CD4-positive, alpha-beta memory T cell (primary cell): ENCODE measurements at places on chromosomes 4 and X. TPM values are rescaled to one million over a fixed set of nuclear protein-coding genes. Genes with fewer than 3 reads are reported as not detected.

The POLN gene
- total RNA-seq: 4.4 TPM

GRCh38 chrX:47143894-47144625, 442 bp downstream of the NDUFB11 start:
- DNase-seq: no peak

The SPANXD gene
- not detected for total RNA-seq

- DNase-seq: no peak
Observed at GRCh38 chr4:156545003-156545785, 426.4 kb downstream of the PDGFC start.

- DNase-seq: peak; percentile 41
Observed at GRCh38 chr4:186587416-186588018, 32.1 kb upstream of the MTNR1A start.

DNA sequence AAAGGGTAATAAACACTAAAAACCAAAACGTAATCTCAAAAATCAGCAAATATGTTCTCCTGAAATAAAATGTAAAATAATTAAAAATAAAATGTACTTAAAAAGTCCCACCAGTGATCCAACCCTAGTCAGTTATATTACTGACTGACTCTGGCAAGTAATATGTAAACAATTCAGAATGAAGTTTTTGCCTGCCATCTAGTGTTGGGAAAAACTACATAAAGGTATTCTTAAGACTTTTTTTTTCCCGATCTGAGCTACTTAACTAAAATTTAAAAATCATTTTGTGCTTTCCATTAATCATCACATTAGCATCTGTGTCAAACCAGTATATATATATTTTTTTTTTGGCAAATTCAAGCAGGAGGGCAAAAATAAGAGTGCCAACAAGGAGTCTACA, 24.0 kb downstream of the RCHY1 start:
- no peak for DNase-seq

DNA sequence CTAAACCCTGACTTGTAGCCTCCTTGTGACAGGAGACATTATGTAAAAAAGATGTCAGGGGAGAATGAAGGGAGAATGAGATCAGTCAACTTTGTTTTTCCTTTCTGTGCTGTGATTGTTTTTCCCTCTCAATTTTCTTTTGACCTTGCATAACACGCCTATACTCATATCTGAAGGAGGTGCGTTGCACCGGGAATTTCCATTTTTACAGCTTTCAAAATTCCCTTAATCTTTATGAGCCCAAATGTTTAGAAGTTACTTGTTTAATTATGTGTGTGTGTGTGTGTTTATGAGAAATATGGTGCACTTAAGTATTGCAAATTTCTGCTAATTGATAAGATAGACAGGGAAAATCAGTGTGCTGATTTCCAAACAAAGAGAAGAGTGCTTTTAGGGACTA, 21.6 kb downstream of the SYNPO2 start:
- DNase-seq: no peak

The PLS3 gene
- 0.15 TPM for total RNA-seq

DNA sequence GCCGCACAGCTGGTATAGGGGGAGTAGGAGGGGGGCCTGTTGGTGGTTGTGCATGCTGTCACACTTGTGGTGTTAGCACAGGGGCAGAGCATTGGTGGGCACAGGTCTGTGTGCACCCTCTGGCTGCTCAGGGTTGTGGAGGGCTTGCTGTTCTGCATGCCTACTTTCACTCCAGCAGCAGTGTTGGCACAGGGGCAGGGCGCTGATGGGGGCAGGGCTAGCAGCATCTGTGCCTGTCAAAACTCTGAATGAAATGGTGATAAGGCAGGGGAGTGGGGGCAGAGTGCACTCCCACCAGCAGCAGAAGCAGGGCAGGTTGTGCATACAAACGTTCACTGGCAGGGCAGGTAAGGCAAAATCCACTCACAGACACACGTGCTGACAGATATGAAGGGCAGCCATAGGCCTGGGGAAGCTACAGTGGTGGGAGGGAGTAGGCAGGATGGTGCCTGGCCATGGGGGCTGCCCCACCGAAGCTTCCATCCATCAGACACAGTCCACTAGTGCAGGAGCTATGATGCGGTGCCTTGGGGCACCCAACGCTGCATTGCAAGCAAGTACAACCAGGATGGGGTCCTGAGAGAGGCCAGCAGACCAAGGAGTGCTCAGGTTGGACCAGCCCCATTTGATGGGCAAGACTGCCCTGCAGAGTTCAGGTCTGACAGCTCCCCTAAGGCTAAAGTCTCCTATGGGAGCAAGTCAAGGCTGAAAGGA, 160.7 kb upstream of the SPANXC start:
- no peak for DNase-seq

- DNase-seq: peak; percentile 80
Observed at GRCh38 chrX:129777218-129778030, 2.3 kb upstream of the SASH3 start.

DNA sequence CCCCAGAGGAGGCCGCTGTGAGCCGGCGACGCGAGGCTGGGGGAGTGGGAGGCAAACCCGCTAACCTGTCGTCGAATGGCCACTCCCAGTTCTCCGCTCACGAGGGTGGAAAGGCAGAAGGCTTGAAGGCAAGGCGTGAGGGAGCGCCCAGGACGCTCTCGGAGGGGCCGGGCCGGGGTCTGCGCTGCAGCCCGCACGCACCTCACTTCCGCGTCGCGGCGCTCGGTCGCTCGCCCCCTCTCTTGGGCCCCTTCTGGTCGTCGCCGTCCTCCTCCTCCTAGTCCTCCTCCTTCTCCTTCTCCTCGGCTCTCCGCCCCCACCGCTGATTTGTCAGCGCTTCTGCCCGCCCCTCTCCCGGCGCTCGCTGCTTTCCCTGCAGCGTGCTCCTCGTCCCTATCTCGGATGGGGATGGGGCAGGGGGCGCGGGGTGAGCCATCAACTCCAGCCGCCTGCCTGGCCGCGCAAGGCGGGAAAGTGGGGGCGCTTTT, at the start of gene SNCA:
Gene SNCA, minus strand, starts transcription at position 265 of the 488 bp plus-strand sequence. CDS start 1,494 bp downstream, outside the sequence.
- DNase-seq: peak; percentile 31

DNA sequence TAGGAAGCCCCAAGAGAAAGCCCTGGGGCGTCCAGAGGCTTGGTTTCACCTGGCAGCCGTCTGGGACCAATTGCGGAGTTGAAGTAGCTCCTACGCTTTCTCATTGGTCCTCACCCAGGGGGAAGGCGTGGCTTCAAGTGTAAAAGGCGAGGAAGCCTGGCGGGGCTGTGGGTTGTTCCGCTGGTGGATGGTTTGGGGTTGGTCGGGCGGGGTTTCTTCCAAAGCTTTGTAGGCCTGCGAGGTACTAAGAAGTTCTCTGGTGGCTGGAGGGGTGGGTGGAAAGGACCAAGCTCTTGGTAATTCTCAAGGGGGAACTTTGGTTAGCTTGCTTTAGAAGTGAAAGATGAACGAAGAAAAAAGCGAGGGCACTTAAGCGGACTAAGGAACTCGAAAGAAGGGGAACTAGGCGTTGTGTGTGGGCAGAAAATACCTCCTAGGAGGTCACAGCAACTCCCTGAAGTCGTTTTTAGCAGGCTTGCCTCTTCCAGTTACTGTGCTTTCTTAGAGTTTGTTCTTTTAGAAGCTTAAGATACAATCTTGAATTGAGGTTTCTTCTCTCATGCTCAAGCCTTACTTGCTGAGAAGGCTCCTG, 36.6 kb downstream of the CCNG2 start:
- peak; percentile 70 for DNase-seq

DNA sequence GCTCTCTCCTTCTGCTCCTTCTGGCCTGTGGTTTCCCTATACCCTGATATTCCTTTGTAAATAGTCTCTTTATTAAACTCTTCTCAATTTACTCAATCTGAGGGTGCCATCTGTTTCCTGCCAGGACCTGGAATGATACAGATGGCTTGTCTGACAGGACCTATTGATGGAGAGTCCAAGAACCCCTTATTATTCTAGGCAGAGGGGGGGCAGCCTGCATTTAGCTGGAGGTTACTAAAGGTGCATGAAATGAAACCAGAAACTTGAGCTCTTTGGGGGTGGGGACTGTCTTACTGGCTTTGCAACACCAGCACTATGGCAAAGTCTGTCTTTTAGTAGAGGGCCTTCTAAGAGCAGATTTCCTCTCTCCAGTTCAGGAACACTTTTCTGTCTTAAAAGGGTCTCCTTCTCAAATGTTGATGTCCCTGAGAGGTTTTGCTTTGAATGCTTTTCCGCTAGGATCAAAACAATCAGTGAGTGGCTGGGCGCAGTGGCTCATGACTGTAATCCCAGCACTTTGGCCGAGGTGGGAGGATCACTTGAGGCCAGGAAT, 162.5 kb upstream of the MED14 start:
- no peak for DNase-seq

DNA sequence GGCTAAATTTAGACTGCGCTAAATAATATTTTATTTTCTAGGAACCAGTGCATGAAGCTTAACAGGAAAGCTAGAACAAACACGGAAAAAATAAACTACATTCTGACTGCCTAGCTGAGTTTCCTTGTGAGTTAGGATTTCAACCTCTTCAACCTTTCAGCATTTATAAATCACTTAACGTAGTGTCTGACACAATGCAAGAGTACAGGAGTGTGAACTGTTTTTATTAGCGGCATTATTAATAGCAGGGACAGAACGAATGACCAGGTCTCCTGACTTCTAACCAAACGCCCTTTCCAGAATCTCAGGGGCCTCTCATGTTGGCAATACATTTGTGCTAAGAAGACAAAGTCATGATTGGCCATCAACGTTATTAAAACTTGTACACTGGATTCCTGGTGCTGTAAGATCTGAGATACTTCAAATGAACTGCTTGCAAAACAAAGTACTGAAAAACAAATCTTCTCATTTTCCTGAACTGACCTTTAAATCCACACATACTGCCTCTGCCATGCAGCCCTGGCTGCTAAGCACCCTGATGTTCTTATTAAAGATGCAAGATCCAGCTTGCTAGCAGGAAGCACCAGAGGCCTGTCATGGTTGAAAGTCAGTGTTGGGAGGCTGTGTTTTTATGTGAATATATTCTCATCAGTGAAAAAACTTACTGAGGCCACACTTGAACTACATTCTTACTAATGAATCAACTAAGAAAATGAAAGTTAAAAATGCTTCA, 380.4 kb upstream of the CPEB2 start:
- DNase-seq: no peak

The ELMOD2 gene
- 29.8 TPM for total RNA-seq

The PDLIM3 gene
- total RNA-seq: not detected

- no peak for DNase-seq
Observed at GRCh38 chr4:184548648-184549341, 74.4 kb upstream of the IRF2 start.

GRCh38 chr4:160202802-160203201, 1099.9 kb downstream of the RAPGEF2 start:
- no peak for DNase-seq

GRCh38 chr4:141248029-141248428, 27.3 kb downstream of the ZNF330 start:
- DNase-seq: no peak

- DNase-seq: no peak
Observed at GRCh38 chr4:149062997-149063396, 620.8 kb upstream of the NR3C2 start.

GRCh38 chr4:40963897-40964478, 214.2 kb downstream of the NSUN7 start:
- DNase-seq: no peak

GRCh38 chrX:135522132-135522530, 1.7 kb downstream of the INTS6L start:
- no peak for DNase-seq

GRCh38 chr4:7635445-7636239, 200.9 kb upstream of the PSAPL1 start:
- DNase-seq: no peak

DNA sequence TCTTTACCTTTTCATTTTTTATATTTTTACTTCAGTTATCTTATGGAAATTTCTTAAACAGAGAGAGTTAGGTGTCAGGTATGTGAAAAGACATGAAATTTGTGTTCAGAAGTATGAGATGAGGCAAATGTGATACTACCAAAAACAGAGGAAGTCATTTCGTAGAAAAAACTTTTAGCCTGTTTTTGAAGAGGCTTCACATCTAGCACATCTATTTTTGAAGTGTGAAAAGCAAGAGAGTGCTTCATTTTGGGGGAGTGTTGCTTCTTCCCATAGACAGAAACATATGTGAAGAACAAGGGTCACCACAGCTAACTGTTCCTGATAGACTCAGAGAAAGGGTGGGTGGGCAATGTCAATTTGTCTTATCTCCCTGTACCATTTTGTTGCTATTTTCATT, 125.3 kb downstream of the TET2 start:
- no peak for DNase-seq
